ENCODE measurements at places on chromosomes 5 and 9. TPM values are rescaled to one million over a fixed set of nuclear protein-coding genes. Genes with fewer than 3 reads are reported as not detected.

GRCh38 chr5:52830650-52831049 is 42.9 kb downstream of the ITGA1 start:
- DNase-seq: peak; percentile 58

Gene ELAVL2
- total RNA-seq: 7.2 TPM

DNA sequence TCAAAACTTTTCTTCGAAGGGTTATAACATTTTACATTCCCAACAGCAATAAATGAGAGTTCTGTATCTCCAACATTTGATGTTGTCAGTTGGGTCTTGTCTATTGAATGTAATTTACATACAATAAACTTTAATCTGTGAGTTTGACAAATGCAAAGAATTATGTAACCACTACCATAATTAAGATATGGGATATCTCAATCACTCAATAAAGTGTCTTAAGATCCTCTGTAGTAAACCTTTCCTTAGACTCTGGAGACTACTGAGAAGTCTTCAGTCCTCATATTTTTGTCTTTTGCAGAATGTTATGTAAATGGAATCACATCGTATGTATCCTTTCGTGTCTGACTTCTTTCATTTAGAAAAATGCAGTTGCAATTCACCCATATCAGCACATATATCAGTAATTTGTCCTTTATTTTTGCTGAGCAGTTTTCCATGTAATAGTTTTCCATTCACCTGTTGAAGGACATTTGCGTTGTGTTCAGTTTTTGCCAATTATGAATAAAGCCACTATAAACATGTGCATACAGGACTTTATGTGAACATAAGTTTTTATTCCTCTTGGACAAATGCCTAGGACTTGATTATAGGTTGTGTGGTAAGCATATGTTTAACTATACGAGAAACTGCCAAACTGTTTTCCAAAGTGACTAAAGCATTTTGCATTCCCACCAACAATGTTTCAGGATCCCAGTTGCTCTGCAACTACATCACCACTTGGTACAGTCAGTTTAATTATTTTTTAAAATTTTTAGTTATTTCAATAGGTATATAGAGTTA is 784.6 kb upstream of the ZNF608 start:
- DNase-seq: no peak

Gene WDR38
- total RNA-seq: not detected

GRCh38 chr5:34028349-34028748 is 14.7 kb downstream of the C1QTNF3 start:
- no peak for DNase-seq

Gene CCL28
- 3.6 TPM for total RNA-seq

DNA sequence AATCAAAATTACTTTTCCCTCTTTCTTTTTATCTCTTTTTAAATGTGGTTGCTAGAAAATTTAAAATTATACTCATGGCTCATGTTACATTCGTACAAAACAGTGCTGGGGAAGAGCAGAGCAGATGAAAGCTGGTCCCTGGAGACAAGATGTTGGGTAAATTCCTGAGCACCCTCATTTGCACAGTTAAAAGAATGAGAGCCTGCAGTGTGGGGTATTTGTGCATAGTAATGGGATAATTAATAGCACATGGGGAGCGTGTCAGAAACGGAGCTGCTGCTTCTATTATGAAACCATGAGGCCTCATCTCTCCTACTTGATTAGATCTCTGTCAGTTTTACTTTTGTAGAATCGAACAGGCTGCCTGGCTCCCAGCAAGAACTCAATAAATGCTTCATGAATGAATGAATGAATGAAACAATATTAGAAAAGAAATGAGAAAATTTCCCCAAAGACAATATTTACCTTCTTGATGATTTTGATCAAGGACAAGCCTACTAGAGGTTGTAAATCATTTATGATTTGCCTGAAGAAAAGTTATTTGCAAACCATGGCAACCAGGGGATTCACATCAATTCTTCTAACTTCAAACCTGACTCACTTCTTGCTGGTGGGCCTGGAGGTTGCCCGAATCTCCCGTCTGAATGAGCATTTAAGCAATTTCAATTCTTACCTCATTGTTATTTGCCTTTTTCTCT is 177.2 kb upstream of the TUT7 start:
- DNase-seq: no peak

Gene SPATA9
- total RNA-seq: 3.9 TPM

- no peak for DNase-seq
Observed at GRCh38 chr9:84659313-84659712, 10.2 kb upstream of the NTRK2 start.

Gene PELO
- total RNA-seq: 57.5 TPM

GRCh38 chr5:132747616-132748440 is 602 bp downstream of the CCNI2 start:
- DNase-seq: no peak

- no peak for DNase-seq
Observed at GRCh38 chr5:10279328-10279727, 28.4 kb downstream of the CMBL start.

DNA sequence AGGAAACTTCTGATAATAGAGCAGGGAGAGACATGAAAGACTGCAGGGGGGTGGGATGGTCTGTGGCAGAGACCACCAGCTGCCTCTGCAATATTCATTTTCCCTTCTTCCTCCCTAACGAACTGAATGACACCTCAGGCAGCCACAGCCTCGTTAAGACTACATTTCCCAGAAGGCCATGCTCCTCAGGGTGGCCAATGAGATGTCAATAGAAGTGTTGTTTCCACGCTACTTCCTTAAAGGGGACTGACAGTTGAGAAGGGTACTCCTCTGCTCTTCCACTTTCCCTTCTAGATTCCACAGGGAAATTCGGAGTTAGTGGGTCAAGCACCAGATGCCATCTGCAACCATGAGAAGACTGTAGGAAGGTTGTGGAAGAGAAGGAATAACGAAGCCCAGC is 52.0 kb upstream of the DAPK1 start:
- no peak for DNase-seq

- DNase-seq: peak; percentile 59
Observed at GRCh38 chr5:173594061-173594460, 22.4 kb downstream of the BOD1 start.

DNA sequence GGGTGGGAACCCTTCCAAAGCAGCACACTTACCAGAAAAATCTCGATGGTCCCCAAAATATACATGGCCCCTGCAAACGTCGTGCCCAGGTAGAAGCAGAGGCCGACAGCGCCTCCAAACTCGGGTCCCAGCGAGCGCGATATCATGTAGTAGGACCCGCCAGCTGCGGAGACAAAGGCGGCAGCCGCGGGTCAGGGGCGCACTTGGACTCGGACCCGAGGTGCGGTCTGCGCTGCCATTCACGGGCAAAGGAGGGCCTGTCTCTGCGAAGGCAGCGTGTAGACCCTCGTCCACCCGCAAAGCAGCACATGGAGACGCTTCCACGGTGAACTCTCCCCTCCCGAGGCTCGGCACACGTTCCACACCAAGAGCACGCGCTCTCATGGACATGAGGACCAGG is 25.0 kb downstream of the SLC12A7 start:
- DNase-seq: no peak

Gene BAAT
- 1.2 TPM for total RNA-seq

DNA sequence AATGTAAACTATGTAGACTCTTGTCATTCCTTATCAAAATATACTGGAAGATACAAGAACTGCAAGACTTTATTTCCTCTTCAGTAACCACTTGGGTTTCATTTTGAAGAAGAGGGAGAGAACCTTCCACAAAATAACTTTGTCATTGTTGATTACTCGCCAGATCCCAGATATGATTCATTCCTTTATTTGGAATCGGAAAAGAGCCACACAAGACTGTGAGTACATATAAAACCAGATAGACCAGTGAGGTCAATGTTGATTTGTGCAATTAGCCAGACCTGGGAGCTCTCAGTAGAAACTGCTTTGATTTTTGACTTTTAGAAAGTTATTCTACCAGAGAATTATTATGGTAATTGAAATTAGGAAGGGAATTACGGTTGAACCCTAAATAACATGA is 146.1 kb downstream of the TMEM167A start:
- no peak for DNase-seq

GRCh38 chr9:12963537-12963936 is 188.7 kb downstream of the LURAP1L start:
- DNase-seq: no peak

Gene ANKRD18B
- 5.3 TPM for total RNA-seq

DNA sequence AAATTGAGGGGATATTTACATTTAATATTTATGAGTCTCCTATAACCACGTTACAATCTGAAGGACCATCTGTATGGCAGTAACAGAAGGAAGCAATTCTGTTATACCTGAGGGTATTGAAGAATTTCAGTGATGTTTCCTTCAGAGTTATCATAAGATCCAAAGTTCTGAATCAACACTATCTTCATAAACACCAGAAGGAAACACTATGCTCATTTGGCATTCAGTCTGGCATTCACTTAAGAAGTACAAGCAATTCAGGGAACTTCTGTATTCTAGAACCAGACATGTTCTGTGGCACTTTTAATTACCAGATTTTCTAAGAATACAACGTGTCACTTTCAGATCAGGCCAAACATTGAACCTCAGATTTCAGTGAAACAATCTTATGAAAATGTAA is 9.6 kb downstream of the DAB2 start:
- no peak for DNase-seq

DNA sequence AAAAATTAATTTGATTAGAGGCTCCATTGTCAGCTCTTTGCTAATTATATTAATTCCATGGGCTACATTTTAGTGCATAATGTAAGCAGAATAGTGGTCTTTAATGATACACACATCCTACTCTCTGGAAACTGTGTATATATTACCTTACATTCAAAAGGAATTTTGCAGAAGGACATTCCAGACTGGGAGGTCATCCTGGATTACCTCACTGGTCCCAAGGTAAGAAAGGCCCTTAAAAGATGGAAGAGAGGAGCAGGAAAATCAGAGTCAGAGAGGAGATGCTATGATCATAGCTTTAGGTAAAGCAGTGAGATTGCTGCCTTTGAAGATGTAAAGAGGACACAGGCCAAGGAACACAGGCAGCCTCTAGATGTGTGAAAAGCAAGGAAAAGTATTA is 1180.8 kb downstream of the CDH12 start:
- no peak for DNase-seq

Gene DBH
- total RNA-seq: 0.72 TPM

- DNase-seq: no peak
Observed at GRCh38 chr5:136981936-136982335, 517.2 kb downstream of the SPOCK1 start.

Gene LMX1B
- total RNA-seq: not detected

- no peak for DNase-seq
Observed at GRCh38 chr5:147633173-147633572, 123.3 kb upstream of the DPYSL3 start.

GRCh38 chr5:113263545-113263944 is 171.2 kb downstream of the TSSK1B start:
- DNase-seq: peak; percentile 10

GRCh38 chr9:81058782-81059181 is 630.6 kb downstream of the TLE1 start:
- no peak for DNase-seq
